T1000 (cell line): ENCODE measurements at places on chromosomes 1 and 21.

DNA sequence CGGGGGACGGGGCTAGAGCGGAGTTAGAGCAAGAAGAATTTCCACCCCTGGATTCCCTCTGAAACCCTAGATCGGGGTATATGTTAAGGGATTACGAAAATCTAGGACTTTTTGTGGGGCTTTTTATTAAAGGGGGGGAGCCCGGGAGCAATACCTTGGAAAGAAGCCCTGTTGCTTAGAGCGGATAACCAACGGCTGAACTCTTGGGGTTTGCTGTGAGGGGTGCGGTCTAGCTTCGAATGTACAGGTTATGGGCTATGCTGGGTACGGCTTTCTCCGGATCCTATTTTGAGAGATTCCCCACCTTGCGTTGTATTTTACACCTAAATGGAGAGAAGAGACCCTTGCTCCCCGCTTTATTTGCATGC lies 626 bp downstream of the DYRK3 start:
- DNase-seq = no peak

GRCh38 chr1:93905734-93906133 lies 3.5 kb downstream of the GCLM start:
- no peak for DNase-seq

- DNase-seq = no peak
These were observed 400.7 kb downstream of the SMYD3 start for GRCh38 chr1:246106342-246106763.

DNA sequence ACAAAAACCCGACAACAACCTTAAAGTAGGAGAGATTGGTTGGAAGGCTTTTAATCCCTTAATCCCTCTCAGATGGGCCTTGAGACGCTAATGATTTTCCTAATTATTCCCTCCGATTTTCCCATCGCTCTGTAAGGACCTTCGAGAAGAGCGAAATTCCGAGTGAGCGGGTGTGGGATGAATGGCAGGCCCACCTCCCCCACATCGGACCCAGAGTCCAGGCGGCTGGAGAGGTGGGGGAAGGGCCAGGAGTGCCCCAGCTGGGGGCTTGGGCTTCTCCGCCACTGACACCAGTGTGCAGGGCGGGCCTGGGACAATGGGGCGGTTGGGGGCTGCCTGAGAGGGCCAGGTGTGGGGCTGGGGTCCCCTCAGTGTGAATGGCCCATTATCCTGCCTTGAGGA lies 23.4 kb downstream of the RHBG start:
- no peak for DNase-seq

GRCh38 chr1:7458946-7459345 lies 312.1 kb upstream of the VAMP3 start:
- DNase-seq = no peak

- no peak for DNase-seq
These were observed 469.8 kb downstream of the DSCAM start for GRCh38 chr21:40377135-40377534.

DNA sequence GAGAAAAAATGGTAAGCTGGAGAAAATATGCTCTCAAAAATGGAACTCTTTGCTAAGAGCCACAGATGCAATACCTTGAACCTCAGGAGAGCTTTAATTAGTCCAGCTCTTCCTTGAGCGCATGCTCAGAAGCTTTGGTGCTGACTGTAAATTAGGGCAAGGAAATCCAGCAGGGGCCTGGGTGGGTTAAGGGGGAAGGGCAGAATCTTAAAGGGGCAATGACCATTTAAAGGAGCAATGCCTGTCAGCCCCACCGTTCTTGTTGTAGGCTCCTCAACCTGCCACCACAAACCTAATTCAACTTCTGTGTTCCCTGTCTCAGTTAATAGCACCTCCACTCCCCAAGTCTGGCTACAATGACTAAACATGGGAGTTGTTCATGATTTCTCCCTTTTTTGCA lies 6.8 kb upstream of the SLC22A15 start:
- no peak for DNase-seq

- no peak for DNase-seq
These were observed 5.1 kb downstream of the CTNNBIP1 start for GRCh38 chr1:9905010-9905409.

GRCh38 chr1:15714406-15715136 lies 21.5 kb upstream of the SLC25A34 start:
- DNase-seq = no peak

- no peak for DNase-seq
These were observed 412.8 kb upstream of the LYPLAL1 start for GRCh38 chr1:218760601-218761570.

DNA sequence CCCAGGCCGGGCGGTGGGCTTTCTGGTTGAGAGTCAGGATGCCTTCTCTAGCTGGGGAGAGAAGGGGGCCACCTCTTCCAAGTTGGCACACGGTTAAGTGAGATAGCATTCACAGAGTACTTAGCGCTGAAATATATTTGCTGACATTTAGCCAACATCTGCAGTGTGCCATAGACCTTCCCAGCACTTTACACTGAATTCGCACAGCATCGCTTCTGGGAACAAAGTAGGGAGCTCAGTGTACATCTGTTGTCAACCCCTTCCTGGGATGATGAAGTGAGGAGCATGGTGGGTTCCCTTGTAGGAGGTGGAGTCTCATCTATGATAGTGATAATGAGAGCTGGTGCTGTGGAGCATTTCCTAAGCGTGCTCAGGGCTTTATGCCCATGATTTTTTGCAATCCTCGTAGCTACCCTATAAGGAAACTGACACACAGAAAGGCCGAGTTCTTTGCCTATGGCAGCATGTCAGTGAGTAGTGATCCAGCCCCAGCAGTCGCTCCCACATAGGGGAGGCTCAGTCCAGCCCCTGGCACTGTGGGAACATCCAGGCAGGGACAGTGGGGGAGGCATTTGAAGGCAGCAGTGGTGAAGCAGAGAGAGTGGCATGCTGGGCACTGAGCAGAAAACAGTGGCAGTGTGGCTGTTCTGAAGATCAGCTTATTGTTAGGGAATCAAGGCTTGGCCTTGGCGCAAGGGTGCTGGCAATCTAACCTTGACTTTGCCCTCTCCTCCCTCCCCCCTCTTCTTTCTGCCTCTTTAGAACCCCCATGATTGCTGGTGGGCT lies 176.2 kb downstream of the PGBD5 start:
- no peak for DNase-seq

- no peak for DNase-seq
These were observed 43.4 kb downstream of the ZZZ3 start for GRCh38 chr1:77639056-77639455.

DNA sequence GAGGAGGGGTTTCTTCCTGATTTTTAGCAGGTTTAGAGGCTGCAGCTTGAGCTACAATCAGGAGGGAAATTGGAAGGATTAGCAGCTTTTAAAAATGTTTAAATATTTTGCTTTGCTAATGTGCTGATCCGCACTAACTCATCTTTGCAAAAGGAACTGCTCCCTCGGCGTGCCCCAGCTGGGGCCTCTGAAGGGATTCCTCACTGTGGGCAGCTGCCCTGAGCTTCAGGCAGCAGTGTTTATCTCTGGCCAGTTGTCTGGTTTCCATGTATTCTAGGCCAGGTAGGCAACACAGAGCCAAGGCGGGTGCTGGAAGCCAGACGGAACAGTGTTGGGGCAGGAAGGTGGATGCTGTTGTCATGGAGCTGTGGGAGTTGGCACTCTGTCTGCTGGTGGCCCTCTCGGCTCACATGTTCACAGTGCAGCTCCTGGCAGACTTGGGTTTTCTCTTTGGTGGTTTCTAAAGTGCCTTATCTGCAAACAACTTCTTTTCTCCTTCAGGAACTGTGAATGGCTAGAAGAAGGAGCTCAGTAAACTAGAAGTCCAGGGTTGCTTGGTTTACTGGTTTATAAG lies 18.9 kb downstream of the NECAP2 start:
- DNase-seq = no peak

- DNase-seq = no peak
These were observed 122.7 kb downstream of the VAV3 start for GRCh38 chr1:107842241-107842640.

DNA sequence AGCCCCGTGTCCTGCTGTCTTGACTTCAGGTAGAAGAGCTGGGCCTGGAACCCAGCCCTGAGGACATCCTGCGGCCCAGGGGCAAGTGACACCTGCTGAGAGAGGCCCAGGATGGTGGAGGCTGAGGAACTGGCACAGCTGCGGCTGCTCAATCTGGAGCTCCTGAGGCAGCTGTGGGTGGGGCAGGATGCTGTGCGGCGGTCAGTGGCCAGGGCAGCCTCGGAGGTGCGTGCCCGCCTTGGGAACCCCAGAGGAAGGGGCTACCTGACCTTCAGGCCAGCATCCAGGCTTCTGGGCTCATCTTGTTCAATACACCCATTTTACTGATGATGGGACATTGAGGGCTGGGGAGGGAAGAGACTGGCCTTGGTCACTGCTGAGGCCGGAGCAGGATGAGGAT lies 2.3 kb downstream of the MIIP start:
- no peak for DNase-seq

DNA sequence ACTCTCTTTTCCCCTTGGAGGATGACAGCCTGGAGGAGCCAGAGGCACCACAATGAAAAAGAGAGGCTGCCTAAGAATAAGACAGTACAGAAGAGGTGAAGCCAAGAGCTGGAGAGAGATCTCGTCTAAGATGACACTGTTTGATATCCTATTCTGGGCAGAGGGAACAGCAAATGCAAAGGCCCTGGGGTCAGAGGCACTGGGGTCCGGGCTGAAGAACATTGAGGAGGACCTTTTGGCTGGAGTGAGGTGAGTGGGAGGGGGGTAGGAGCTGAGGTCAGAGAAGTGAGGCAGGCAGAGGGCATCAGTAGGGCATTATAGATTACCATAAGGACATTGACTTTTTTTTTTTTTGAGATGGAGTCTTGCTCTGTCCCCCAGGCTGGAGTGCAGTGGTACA lies 19.3 kb upstream of the TMEM51 start:
- no peak for DNase-seq

GRCh38 chr1:178679237-178679636 lies 45.8 kb upstream of the RALGPS2 start:
- no peak for DNase-seq

GRCh38 chr1:106986603-106987002 lies 69.9 kb upstream of the PRMT6 start:
- no peak for DNase-seq

GRCh38 chr1:93437976-93438605 lies 9.8 kb upstream of the FNBP1L start:
- DNase-seq = no peak

DNA sequence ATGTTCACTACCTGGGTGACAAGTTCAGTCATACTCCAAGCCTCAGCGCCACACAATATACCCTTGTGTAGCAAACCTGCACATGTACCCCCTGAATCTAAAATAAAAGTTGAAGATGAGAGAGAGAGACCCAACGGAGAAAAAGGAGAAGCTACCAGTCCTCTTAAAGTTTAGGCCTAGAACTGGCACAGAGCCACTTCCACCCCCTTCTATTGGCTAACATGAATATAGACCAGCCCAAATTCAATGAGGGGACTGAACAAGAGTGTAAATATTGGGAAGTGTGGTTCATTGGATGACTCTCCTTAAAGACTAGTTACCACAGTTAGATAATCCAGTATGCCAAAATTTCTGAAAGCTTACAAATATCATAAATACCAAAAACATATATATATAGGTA lies 139.9 kb upstream of the ATP1B1 start:
- DNase-seq = no peak

GRCh38 chr1:79852004-79852403 lies 845.5 kb upstream of the ADGRL4 start:
- no peak for DNase-seq

- DNase-seq = no peak
These were observed 4.0 kb downstream of the EDN2 start for GRCh38 chr1:41480204-41481108.

GRCh38 chr1:36609241-36610027 lies 126.7 kb upstream of the CSF3R start:
- DNase-seq = no peak

GRCh38 chr1:70503358-70503757 lies 92.3 kb downstream of the CTH start:
- DNase-seq = no peak

GRCh38 chr1:52927212-52928014 lies at the start of gene SCP2:
Gene SCP2 (plus strand): TSS chr1:52927276. CDS start chr1:52927397, 121 bp downstream.
- peak; percentile 67 for DNase-seq

DNA sequence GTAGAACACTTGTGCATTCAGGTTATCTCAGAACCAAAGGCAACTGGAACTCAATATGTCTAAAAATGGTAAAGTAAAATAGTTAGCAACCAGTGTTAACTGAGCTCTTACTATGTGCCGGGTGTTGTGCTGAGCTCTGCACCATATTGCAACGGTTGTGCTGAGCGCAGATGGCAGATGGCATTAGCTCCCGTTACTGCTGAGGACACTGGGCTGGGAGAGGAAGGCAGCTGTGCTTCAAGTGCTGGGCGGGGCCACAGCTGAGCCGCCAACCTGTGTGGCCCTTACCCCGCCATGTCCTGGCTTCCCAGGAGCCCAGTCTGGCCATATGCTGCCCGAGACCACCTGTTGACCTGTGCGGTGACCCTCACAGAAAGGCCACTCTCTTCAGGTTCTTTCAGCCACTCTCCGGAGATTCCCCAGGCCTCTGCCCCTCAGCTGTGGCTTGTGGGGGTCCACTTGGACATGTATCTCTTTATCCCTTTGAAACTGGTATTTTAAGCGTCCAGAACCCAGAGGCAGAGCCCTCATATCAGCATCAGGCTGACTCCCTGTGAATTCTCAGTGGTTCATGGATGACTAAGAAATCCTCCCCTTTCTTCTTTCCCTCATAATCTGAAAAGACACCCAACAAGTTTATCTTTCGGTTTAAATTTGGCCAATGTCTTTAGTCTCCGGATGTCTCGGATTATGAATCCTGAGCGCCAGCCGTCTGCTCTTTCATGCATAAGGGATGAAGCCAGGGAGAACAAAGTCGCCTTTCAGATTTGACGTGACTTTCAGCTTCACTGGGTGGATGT lies 26.4 kb downstream of the LDLRAP1 start:
- no peak for DNase-seq

DNA sequence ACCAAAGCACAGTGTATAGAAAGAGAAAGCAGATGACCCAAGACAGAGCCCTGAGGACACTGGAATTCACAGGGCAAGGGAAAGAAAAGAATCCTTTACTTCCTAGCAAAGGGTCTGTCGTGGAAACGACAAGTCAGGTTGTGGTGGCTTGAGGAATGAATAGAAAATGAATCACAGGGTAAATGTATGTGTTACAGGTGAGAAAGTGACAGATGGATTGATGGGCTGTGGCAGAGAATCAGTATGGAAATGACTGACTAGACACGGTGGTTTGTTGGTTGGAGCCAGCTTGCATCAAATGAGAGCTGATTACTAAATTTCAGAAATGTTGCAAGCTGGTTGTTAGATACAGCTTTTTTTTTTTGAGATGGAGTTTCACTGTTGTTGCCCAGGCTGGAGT lies 46.9 kb downstream of the PTP4A2 start:
- no peak for DNase-seq

GRCh38 chr1:5953386-5953785 lies 38.8 kb downstream of the NPHP4 start:
- no peak for DNase-seq

DNA sequence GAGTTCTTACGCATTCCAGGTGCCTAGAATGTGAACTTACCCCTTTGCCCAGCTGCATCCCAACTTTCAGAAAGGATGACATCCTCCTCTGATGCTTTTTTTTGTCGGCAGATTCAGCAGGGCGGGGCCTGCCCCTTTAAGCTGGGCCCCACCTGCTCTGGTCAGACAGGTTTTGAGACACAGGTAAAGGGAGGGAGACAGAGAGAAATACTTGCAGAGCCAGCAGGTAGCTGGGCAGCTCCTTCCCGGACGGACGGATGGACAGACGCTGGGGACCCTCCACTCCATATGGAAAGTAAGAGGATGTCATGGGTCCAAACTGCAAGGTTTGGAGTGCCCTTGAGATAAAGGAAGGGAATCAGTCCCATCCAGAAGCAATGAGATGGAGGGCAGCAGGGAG lies at the start of gene TMEM79:
TMEM79 (plus strand) TSS at position 214 of the 400 bp plus-strand sequence. CDS start 902 bp downstream, outside the sequence.
- DNase-seq = no peak
